NCI-H226 (cell line): ENCODE measurements at places on chromosomes 2 and 18.

DNA sequence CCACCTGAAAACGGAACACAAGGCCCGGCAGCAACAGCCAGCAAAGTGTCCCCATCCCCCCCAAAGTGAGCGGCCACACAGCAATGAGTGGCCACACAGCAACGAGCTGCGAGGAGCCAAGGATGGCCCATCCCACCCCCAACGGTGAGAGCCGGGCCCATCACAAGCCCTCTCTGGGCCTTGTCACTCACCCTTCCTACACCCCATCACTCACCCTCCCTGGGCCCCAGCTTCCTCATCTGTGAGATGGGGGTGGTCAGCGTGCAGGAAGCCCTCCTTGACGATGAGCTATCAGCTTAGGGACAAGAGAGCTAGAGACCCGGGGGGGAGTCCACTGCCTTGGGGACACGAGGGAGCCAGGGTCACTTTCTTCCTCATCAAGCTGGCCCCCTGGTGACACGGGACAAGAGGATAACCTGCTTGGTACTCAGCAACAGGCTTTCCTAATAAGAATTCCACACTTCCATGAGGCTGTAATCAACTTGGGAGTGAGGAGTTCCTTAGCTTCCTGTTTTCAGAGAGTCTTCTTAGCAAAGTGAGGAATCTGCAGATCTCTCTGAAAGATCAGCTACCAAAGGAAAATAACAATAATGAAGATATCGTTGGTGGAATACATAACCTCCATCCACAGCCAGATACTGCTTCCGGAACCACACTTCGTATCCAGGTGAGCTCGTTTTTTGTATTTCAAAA, 92.8 kb downstream of the HDAC4 start:
- DNase-seq = no peak

DNA sequence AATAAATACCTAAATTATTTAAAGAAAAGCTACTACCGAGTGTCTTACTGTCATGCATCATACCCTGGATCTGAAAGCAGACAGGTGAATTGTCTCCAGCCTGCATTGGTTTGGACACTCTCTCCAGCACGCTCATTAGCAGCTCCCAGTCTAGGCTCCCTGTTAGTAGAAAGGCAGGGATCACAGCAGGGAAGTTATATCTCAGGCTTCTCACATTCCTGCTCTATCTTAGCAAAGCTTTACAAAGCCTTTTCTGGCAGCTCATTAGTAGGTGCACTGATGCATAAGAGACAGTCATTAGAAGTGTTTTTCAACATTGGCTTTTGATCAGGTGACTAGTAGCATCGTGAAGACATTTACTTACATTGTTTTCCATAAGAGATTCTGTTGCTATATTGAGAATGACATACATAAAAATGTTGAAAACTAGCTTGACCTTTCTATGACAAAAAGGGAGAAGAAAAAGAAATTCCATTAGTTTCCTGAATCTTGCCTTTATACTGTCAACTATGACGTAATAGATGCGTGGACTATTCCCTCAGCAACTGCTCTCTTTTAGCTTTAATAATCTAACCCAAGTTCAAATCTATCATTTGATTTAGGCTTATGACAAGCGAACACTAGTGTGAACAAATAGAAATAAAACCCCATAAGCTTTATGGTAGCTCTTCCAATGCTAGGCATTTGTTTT, 408.7 kb upstream of the KCNH7 start:
- no peak for DNase-seq

GRCh38 chr2:196466581-196466980, 172.9 kb upstream of the CCDC150 start:
- DNase-seq = no peak

DNA sequence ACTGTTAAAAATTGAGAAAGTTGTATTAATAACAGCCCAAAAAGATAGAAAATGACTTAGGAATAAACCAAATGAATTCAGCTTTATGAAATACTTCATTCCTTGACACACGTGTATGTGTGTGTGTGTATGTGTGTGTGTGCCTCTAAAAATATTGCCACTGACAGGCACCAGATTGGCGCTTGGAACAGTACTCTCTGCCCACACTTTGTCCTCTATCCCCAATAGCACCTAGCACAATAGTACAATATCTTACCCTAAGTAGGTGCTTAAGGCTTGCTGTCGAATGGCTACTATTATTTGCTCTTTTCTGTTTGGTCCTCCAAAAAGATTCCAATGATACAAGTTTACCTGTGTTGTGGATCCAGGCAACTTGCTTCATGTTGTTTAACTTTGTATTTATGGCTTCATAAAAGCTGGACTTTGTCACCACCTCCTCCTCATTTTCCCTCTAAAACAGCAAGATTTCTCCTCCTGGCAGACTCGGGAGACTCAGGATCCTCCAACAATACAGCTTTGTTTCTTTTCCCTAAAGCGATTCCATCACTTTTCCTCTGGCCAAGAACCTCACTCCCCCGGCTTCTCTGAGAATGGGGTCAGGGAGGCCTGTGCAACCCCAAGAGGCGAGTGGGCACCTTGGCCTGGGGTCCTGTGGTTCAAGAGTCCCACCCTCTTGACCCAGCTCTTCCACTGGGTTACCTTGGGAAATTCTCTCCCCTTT, 43.3 kb upstream of the LCLAT1 start:
- DNase-seq = no peak

DNA sequence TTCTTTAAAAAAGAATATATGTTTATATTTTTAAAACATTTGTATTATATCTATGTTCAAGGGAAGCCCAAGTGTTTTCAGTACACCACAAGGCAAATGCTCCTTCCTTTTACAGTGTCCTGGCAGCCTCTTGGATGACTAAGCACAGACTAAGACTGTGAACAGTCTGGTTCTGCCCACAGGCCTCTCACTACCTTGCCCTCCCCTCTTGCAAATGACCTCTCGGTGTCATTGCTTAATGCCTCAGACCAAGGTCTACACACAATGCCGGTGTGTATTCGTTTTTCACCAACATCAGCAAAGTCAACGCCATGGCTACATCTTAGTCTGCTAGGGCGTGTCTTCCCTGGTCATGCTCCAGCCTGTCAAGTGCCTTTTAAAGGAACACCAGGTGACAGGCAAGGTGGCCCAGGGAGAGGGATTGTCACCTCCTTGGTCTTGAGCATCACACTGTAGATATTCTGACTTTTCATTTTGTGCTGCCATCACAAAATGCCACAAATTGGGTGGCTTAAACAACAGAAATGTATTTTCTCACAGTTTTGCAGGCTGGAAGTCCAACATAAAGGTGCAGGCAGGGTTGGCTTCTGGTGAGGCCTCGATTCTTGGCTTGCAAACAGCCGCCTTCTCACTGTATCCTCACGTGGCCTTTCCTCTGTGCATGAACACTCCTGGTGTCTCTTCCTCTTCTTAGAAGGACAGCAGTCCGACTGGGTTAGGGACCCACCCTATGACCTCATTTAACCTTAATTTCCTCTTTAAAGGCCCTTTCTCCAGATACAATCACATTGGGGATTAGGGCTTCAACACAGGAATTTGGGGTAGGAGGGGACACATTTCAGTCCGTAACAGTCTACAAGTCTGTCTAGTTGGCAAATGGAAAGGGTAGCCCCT, 266.5 kb downstream of the KLHL29 start:
- peak; percentile 45 for DNase-seq

DNA sequence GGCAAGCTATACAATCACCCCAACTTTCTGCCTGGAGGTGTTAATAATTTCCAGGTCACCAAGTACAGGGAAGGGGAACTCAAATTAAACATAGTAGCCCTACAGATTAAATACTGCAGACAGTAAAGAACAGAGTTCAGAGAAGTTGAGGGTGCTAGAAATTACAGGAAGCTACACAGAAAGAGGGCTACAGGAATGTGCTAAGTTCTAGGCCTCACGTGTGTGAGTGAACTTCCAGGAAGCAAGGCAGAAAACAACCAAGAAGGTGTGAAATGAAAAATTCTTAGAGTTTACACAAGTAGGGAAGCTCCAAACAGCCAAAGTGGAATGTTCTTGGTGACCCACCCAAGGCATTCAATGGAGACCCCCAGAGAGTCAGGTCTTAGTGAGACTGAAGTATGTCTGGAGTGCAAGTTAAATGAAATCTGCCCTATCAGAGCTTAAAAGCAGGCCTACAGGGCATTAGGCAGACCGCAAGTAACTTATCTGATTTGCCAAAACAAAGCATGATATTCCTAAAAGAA, 58.1 kb upstream of the RNU4ATAC start:
- no peak for DNase-seq

DNA sequence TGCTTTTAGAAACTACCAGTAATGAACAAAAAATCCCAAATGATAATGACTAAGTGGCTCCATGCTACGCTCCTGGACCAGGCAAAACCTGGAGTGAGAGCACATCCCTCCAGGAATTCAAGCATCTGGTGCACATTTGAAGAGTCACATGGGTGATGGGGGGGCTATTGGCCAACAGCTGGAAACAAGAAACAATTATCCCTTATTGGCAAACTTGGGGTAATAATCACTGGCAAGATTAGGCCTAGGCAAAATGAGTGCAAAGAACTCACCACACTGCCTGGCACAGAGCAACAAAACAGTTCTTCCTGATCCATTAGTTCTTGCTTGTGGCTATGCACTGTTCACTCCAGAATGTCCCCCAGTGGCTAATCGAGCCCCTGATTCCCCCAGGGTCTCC, 66.1 kb downstream of the GYPC start:
- no peak for DNase-seq

- no peak for DNase-seq
Measured at GRCh38 chr2:161430386-161430785, 14.3 kb downstream of the TBR1 start.

DNA sequence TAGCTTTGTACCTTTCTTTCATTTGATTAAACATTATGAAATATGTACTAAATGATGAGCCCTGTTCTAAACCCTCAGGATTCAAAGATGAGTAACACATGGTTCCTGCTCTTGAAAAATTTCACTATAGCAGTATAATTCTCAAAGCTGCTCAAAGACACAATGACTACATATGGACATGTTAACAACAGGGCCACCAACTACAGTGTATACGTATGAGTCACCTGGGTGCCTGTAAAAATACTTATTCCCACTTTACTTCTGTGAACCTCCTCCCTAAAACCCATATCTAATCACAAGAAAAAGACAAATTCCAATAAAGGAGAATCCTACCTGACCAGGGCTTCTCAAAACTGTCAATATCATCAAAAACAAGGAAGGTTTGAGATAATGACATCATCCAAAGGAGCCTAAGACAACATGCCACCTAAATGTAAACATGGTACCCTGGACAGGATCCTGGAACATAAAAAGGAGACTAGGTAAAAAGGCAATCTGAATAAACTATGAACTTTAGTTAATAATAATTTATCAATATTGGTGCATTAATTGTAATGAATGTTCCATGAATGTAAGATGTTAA, 84.7 kb downstream of the FAM161A start:
- no peak for DNase-seq

DNA sequence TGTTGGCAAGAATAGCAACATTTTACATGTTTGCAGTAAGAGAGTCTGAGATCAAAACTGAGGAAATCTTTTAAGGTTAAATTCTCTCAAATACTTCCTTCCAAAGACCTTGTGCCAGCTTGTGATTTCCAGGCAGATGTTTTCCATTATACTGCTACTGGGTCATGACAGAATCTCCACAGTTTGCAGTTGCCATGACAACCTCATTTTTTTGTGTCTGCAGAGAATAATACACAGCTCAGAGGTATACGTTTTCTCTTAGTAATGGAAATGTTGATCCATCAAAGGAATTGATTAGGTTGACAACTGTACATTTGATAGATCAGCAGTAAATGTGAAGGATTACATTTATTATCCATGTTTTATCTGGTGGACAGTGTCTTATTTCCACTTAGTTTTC, 29.1 kb upstream of the CSRNP3 start:
- DNase-seq = no peak

DNA sequence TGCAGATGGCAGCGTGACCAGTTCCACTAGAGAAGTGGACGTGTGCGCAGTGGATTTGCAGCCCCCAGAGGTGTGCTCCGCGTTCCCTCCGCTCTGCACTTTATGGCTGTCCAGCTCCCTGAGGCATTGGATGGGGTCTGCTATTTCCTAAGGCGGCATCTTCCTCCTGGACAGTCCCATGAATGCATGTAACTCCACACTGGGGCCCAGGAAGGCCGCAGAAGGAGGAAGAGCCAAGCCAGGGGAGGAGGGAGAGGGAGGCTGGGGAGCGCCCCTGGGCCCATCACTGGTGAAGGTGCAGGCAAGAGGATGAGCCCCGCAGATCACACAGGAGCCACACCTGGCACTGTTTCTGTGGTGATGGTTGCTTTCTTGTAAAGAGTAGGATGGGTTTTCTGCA, 99.1 kb downstream of the PTGR3 start:
- no peak for DNase-seq

DNA sequence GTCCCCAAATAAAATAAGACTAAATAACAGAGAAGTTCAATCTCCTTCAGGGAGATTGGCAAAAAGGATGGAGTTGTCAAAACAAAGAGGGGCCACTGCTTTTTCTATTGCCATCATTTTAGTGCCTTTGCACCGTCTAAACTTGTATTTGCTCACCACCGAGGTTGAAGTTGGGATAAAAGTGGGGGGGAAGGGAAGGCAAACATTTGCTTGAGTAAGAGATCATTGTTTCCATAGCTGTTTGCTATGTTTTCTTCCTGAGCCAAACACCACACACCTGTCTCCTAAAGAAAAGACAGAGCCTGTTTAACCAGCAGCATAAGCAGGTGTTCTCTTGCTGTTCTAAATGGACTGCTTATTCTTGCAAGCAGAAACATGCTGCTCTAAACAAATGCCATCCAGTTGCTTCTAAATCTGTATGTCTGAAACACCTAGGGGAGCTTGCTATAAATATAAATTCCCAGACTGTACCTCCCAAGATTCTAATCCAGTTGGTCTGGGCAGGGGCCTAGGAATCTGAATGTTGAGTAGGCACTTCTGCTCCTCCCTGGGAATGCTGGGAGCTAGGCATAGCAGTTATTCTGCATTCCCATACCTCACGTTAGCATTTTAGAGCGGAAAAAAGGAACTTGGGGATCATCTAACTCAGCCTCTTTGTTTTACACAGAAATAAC, 179.4 kb upstream of the ARL4C start:
- DNase-seq = no peak

DNA sequence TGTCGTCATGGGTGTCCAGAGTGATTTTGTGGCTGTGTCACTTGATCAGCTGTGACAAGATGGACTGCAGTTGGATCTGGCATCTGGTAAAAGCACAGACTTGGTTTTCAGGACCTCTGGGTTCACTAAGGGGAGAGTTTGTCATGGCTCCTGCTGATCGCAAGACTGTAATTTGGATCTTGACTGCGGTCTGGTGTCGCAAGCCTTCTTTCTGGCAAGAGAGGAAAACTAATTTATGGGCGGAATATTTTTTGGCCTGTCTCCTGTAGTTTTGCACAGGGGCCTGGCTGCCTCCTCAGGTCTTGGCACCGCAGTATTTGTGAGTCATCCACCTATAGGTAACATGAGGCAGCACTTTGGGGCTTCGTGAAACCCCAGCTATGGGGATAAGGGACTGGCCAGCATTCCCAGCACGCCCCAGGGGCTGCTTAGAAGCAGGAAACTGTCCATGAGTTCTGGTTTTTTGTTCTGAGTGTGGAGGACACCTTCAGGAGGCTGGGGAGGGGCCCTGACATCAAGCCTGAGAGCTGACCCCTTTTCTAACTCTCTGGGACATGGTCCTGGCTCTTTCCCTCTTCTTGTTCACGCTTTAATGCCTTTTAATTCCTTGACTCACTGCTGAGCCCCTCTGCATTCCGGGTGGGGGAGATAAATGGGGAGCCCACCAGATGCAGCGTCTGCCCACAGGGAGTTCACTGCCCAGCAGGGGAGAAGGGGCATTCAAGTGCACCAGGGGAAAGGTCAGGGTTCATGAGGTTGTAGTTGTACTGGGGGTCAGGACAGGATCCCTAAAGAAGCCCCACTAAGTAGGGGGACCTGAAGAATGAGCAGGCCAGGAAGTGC, 12.2 kb downstream of the SH3BP4 start:
- DNase-seq = peak; percentile 78
